B cell (primary cell): ENCODE measurements at places on chromosomes 5 and 9. TPM values are rescaled to one million over a fixed set of nuclear protein-coding genes. Genes with fewer than 3 reads are reported as not detected.

SPATA31C1 gene
- not detected in 2 replicates for total RNA-seq

PROB1 gene
- total RNA-seq, result 3.0 and 3.7 TPM in 2 replicates

GPX8 gene
- total RNA-seq, result not detected in 2 replicates

SLC6A7 gene
- not detected in 2 replicates for total RNA-seq

PDE6A gene
- total RNA-seq, result not detected in 2 replicates

ACTBL2 gene
- not detected in 2 replicates for total RNA-seq

GRCh38 chr9:130949188-130950038, 10.4 kb upstream of the FIBCD1 start:
- DNase-seq, result no peak
- no peaks in the 10 kb centered on the region for H3K27me3 ChIP-seq
- H3K4me1 ChIP-seq, result no peaks in the 10 kb centered on the region

GRCh38 chr9:18480662-18481093, 6.7 kb downstream of the ADAMTSL1 start:
- no peaks in the 10 kb centered on the region for H3K27me3 ChIP-seq
- no peak overlapping the region for H3K27ac ChIP-seq
- DNase-seq, result no peak
- H3K4me3 ChIP-seq, result no peak overlapping the region
- no peaks in the 10 kb centered on the region for H3K4me1 ChIP-seq
- no peaks in the 10 kb centered on the region for H3K36me3 ChIP-seq

DNA sequence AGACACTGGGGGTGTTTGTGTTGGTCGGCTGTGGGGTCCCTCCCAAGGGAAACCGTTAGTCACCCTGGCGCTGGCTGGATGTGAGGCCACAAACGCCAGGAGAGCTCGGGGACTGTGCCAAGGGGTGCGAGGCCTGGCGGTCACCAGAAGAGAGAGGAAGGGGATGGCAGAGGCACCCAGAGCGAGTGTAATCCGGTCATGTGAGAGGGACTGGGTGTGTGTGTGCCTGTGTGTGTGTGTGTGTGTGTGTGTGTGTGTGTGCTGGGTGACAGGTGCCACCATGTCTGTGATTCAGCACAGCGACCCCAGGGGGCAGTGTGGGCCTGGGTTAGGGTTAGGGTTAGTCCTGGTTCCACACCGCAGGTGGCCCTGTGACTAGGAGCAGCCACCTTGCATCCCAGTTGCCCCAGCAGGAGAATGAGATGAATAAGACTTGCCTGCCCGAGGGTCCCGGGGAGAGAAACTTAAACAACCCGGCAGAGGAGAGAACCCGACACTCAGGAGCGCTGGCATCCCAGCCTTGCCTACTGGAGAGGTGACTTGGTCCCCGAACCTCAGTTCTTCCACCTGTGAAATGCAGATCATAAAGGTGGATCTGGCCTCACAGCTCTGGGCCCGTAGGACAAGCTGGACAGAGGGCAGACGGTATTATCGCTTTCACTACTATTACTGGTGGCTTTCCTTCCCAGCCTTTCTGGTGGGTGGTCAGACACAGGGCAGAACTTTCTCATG, 1.4 kb upstream of the ADAMTSL2 start:
- H3K36me3 ChIP-seq, result no peaks in the 10 kb centered on the region
- peaks cover 18% of the 10 kb centered on the region for H3K4me1 ChIP-seq
- H3K27ac ChIP-seq, result no peak overlapping the region
- H3K4me3 ChIP-seq, result no peak overlapping the region
- DNase-seq, result peak; percentile 65

- H3K27ac ChIP-seq, result no peak overlapping the region
- no peak overlapping the region for H3K4me3 ChIP-seq
- H3K36me3 ChIP-seq, result no peaks in the 10 kb centered on the region
These were observed 242.2 kb upstream of the ACTBL2 start for GRCh38 chr5:57724836-57725235.

DNA sequence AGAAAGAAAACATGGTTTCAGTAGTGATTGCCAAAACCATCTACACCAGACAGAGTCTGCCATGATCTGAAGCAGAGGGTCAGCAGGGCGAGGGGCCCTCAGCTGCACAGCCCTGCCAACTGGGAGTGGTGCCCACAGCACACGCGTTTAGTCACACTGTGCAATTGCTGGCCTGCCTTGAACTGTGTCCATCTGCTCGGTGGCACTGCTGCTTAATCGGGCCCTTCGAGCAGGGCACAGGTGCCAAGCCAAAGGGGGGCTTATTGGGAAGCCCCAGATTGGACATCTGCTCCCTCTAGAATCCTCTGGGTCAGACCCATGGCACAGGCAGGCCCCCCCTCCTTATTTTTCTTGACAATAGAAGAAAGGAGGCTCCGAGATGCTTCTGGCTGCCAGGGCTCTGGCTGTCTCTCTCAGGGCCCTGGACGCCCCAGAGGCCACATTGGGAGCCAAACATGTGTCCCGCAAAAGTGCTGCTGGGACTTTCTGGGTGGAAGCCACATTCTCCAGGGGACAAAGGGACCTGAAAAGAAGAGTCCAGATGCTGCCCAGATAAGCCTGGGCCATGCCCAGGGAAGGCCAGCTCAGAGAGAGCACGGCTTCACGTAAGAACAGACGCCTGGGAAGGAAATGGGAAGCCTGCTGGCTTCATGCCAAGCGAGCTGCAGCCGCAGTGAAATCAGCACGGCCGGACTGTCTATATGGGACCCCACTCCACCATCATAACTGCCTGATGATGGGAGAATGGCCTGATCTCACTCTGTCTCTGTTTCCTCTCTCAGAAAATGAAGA, 349.2 kb downstream of the GADD45G start:
- H3K27me3 ChIP-seq, result no peaks in the 10 kb centered on the region
- DNase-seq, result no peak
- H3K4me1 ChIP-seq, result no peaks in the 10 kb centered on the region
- H3K36me3 ChIP-seq, result no peaks in the 10 kb centered on the region
- no peak overlapping the region for H3K4me3 ChIP-seq
- H3K27ac ChIP-seq, result no peak overlapping the region

DNA sequence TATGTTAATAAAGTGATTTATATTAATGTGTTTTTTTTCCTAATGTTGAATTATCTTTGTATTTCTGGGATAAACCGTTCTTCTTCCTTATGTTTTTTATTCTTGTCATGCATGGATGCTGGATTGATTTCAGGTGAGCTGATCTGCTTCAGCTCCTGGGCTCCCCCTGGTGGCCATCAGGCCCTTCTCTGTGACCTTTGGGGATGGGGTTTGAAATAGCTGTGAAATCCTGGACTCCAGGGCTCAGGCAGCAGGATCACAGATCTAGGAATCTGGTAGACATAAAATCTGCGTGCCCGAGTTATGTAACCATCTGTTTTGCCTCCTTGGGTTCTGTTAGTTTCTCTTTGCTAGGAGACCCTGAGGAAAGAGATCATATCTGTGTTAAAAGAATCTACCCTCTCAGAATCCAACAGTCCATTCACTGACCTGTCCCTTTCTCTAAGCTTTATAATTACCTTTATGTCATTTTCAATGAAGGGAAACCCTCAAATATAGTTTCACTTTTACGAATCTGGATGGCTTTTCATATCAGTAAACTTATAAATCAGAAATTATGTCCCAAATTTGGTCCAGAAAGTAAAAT, 12.2 kb upstream of the OR13J1 start:
- no peaks in the 10 kb centered on the region for H3K27me3 ChIP-seq
- no peaks in the 10 kb centered on the region for H3K36me3 ChIP-seq
- DNase-seq, result peak; percentile 84
- no peak overlapping the region for H3K27ac ChIP-seq

DNA sequence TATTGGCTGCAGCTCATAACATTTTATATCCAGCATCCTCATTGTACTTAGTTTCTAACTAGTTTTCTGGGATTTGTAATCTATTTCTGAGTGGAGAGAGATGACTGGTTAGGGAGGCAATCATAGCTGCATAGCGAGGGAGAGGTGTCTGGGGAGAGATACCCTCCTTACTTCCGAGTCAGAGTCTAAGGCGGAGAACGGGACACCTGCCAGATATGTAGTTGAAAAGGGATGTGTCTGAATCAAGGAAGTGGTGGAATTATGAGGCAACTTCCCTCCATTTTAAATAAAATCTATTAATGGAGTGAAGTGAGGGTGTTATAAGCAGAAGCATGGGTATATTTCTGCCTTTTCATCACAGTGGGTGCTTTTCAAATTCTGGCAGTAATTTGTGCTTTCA, 126.5 kb downstream of the MAST4 start:
- H3K36me3 ChIP-seq, result no peaks in the 10 kb centered on the region
- H3K4me1 ChIP-seq, result no peaks in the 10 kb centered on the region
- H3K4me3 ChIP-seq, result no peak overlapping the region
- no peak overlapping the region for H3K27ac ChIP-seq

GRCh38 chr5:124889486-124889825, 143.0 kb upstream of the ZNF608 start:
- H3K27me3 ChIP-seq, result no peaks in the 10 kb centered on the region
- no peak overlapping the region for H3K27ac ChIP-seq
- DNase-seq, result no peak
- H3K4me1 ChIP-seq, result no peaks in the 10 kb centered on the region
- H3K36me3 ChIP-seq, result no peaks in the 10 kb centered on the region
- H3K4me3 ChIP-seq, result no peak overlapping the region

DNA sequence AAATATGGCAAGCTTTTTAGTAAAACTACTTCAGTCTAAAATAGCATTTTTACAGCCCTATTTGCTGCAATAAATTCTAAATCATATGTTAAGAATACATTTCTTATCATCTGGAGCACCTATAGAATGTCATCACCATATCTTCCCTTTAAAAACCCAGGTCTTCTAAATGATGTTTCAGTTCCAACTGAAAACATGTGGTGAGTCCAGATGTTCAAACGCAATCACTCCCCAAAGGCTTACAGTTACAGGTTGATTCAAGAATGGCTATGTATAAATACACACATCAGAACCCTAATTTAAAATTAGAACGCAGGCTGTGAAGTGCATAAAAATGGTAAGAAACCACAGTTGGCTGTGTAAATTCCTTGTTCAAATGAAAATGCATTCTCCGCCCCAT, 796.3 kb downstream of the MAT2B start:
- no peaks in the 10 kb centered on the region for H3K36me3 ChIP-seq
- no peak for DNase-seq
- no peaks in the 10 kb centered on the region for H3K4me1 ChIP-seq
- H3K4me3 ChIP-seq, result no peak overlapping the region
- H3K27ac ChIP-seq, result no peak overlapping the region
- H3K27me3 ChIP-seq, result no peaks in the 10 kb centered on the region
